ENCODE measurements at places on chromosomes 3 and 15. TPM values are rescaled to one million over a fixed set of nuclear protein-coding genes. Genes with fewer than 3 reads are reported as not detected.

CHSY1 gene
- total RNA-seq: 71.4 TPM

CPN2 gene
- total RNA-seq: not detected

MAGEL2 gene
- total RNA-seq: 0.06 TPM

MFSD1 gene
- 269 TPM for total RNA-seq

ARIH1 gene
- 57.6 TPM for total RNA-seq

MASP1 gene
- total RNA-seq: 1.2 TPM

PLA2G4D gene
- not detected for total RNA-seq

TMCO5A gene
- total RNA-seq: not detected

FOXB1 gene
- total RNA-seq: not detected

CHRM5 gene
- total RNA-seq: under 0.01 TPM

MUC20 gene
- 0.50 TPM for total RNA-seq

PLSCR4 gene
- total RNA-seq: 99.1 TPM

TTLL13 gene
- total RNA-seq: under 0.01 TPM

CD86 gene
- not detected for total RNA-seq

CNTN6 gene
- 0.66 TPM for total RNA-seq

MED12L gene
- total RNA-seq: 0.66 TPM
